ENCODE measurements at places on chromosomes 11 and 22.

DNA sequence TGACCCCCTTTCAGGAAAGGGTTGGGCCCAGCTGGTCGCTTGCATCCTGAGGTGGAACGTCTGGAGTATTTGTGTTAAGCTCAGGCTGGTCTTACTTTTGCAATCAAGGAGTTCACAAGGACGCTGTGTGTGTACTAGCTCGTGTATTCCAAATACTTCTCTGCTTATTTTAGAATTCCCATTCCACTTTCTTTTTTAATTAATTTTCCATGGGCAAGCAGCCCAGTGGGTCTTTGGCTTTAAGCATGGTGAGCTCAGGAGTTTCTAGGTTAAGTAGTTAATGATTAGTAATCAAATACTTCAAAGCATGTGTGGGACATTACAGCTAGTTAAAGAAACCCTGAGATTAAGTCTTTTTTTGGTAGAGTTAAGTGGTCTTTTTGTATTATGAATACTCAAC lies 68.6 kb downstream of the CSNK2A3 start:
- no peak for DNase-seq

- no peak for DNase-seq
These were observed 9.7 kb upstream of the CENATAC start for GRCh38 chr11:118988280-118988679.

DNA sequence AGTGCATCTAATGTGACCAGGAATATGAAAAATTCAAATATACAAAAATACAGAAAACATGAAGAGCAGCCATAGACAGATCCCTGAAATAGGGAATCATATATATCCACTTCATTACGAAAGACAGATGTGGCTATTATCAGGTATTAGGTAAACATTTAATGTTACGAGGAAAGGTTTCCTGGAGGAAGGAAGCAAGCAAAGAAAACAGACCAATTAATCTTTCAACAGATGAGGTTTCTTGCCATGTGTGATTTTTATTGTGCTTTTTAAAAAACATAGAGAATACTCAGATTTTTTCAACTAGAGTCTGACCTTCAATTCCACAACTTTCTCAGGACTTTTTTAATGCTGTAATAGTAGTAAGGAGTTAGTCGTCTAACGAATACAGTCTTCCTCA lies 24.3 kb upstream of the GAB2 start:
- DNase-seq, result no peak

DNA sequence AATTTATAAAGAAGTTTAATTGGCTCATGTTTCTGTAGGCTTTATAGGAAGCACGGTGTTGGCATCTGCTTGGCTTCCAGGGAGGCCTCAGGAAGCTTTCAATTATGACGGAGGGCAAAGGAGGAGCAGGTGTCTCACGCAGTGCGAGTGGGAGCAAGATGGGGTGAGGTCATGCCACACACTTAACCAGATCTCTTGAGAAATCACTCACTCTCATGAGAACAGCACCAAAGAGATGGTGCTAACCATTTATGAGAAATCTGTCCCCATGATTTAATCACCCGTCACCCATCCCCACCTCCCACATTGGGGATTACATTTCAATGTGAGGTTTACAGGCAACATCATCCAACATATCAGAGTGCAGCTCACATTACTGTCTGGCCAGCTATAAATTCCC lies 103.5 kb downstream of the ARHGAP8 start:
- DNase-seq, result no peak

- DNase-seq, result no peak
These were observed 13.2 kb downstream of the IFITM10 start for GRCh38 chr11:1737080-1737757.

DNA sequence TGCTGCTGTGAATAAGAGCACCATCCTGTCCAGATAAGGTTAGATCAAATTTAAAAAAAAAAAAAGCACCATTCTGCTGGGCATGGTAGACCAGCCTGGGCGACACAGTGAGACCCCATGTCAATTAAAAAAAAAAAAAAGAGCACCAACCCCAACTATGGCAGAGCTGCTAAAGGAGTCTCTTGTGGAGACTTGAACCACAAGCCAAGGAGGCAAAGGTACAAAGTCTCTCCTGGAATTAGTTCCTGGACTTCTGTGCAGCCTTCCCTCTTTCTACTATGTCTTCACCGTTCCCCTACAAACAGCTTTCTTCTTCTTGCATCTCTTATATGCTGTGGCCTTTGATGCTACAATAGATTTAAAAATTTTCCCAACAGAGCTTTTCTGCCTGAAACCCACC lies 1.3 kb downstream of the PIK3C2A start:
- no peak for DNase-seq

- no peak for DNase-seq
These were observed 90.7 kb upstream of the PHOX2A start for GRCh38 chr11:72334651-72335050.

- DNase-seq, result no peak
These were observed 35.9 kb downstream of the MAP6 start for GRCh38 chr11:75632962-75633361.

DNA sequence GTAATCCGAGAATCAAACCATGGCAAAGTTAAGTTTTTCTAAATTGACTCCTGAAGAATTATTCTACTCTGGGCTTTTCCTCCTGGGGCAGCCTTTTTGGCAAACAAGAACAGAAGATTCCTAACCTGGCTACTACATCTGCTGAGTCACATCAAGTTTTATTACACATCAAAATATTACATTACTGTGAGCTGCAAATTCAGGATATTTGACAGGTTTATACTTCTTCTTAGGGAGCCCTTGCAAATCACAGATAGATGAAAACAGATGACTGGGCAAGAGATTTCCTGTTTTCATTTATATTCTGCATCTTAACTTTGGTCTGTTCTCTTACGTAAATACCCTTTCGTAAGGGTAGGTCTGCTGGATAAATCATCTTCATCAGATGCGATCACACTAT lies 23.6 kb downstream of the XRRA1 start:
- no peak for DNase-seq

DNA sequence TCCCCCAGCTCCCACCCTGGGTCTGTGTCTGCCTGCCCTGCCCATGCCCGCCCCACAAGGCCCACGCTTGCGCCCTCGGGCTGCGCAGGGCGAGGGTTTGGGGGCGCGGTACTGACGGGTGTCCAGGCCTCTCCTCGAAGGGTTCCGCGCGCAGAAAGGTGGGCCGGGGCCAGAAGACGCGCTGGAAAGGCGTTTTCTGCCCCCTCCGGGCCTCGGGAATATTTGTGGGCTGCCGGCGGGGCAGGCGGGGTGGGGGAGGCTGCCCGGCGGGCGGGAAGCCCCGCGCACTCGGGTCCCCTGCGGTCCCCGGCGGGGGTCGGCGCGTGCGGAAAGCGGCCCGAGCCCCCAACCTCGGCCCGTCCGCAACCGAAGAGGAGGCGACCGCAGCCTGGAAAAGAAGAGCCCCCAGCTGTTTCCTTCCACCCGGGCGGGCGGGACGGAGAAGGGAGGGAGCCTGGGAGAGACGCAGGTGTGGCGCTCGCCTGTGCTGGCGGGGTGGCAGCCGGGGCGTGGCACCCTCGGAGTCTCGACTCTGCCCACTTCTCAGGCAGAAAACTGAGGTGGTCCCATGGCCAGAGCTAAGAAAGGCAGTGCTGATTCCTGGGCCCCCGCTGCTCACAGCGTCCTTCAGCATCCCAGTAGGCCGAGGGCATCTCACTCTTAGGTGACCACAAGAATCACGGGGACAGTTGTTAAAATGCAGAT lies 59.0 kb downstream of the THAP12 start:
- DNase-seq, result no peak

- DNase-seq, result no peak
These were observed 79.4 kb downstream of the ETS1 start for GRCh38 chr11:128507936-128508335.

DNA sequence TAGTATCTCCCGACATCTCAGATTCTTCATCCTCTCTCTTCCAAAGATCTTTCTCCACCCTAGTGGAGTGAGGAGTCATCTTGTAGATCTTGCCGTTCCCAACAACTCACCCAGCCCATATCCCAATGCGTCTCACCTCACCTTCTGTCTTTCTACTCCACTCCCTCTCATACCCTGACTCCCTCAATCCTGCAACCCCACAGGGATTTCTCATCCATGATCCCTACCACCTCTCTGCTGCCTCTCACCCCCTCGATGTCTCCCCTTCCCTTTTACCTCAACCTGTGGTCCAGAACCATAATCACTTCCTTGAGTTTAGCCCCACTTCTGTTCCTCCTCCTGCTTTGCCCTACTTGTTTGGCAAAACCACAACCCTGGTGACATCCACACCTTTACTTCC lies 41.7 kb downstream of the OTOG start:
- DNase-seq, result no peak

- no peak for DNase-seq
These were observed 495 bp upstream of the PKNOX2 start for GRCh38 chr11:125164091-125164421.

- DNase-seq, result no peak
These were observed 35.6 kb downstream of the MARK2 start for GRCh38 chr11:63874511-63874910.

DNA sequence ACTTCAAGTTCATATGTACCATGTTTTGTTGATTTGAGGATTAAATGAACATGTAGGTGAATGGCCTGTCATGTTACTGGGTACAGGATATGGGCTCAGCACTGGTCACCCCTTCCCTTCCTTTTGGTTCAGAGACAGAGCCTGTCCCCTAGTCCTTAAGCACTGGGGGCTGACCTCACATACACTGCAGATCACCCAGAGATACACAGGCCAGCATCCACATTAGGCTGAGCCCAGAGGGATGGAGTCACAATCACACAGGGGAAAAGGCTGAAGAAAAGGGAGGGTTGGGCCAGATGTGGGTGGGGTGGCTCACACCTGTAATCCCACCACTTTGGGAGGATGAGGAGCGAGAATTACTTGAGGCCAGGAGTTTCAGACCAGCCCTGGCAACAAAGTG lies 62.3 kb downstream of the IGLL5 start:
- no peak for DNase-seq

- no peak for DNase-seq
These were observed 13.4 kb upstream of the HYLS1 start for GRCh38 chr11:125873881-125874555.

DNA sequence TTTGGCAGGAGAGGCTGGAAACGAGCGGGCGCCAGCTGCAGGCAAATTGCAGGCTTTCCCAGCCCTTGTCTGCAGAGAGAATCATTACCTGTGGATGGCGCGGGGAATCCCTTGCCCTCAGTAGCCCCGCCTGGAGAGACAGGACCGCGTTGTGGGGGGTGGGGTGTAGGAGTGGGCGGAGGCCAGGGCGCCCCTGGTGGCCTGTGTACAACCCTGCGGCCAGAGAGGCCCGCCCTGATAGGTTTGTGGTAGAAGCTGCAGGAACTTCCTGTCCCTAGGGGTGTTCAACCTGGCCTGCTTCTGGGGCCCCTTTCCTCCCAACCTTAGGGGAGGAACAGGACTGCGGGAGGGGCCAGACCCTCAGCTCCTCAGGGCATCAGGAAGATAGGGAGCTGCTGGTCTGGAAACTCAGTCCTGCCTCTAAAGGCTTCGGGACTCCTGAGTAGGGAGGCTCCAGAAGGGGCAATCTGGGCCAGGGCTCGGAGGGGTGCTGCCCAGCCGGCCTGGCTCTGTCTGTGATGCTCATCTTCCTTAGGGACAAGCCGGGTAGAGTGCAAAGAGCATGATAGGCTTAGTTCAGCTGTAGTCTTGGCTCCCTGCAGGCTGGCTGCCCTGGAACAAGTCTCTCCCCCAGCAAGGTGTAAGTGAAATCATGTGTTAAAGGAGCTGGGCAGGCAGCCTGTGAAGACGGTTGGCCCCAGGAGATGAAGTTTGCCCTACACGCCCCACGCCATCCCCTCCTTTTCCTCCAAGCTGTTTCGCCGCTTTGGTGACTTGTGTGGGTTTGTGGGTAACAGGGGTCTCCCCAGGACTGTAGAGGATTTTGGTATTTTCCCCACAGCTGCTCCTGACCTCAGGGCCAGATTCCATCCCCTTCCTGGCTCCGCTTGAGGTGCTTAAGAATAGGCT lies 24.1 kb upstream of the SUSD2 start:
- DNase-seq, result no peak

DNA sequence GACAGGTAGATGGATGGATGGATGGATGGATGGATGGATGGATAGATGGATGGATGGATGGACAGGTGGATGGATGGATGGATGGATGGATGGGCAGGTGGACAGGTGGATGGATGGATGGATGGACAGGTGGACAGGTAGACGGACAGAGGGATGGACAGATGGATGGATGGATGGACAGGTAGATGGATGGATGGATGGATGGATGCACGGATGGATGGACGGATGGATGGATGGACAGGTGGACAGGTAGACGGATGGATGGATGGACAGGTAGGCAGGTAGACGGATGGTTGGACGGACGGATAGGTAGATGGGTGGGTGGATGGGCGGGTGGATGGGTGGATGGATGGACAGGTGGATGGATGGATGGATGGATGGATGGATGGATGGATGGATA lies 24.3 kb downstream of the PDGFB start:
- DNase-seq, result no peak

DNA sequence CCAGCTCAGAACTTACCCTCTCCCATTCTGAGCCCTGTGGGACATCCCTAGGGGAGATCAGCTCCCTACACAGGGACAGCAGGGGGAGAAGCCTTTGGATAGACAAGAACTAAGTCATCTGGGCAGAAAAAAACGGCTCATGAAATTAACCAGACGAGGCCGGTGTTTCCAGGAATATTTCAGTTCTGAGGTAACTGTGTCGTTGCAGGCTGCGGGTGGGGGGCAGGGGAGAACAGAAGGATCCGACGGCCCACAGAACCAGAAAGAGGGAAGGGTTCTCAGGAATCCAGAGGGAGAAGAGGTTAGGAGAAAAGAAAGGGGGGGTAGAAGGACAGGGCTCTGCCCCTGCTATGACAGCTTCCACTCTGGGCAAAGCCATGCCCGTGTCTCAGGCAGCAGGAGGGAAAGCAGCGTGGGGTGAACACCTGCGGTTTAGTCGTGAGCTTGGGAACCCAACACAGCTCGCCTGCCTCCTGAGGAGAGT lies 3.6 kb downstream of the CLCF1 start:
- no peak for DNase-seq

DNA sequence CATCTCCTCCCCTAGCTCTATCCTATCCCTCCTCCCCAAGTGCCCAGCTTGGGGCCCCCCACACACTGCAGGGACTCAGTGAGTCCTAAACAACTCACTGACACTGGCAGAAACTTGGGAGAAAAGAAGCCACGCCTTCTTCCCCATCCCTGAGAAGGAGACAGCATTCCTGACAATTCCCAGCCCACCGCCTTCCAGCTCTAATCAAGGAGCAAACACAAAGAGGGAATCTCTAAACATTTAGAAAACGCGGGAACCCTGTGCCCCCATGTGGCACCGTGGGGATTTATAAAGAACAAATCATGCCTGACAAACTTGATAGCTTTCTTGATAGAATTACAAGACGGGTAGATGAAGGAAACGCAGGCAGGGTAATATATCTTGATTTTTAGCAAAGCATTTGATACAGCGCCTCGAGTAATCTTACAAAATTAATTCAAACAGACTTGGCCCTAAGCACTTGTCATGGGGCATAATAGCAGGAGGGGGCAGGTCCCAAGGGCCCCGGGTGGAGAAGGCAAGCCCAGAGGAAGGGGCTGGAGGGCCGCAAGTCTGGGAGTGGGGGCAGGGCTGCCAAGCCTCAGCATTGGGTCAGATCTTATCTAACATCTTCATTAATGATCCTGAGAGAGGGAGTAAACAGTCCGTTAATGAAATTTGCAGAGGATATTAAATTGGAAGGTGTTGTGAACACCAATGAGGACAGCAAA lies 4.5 kb downstream of the CHST1 start:
- DNase-seq, result no peak

GRCh38 chr11:120089036-120090001 lies 48.6 kb downstream of the TRIM29 start:
- DNase-seq, result no peak
